ENCODE measurements at places on chromosomes 6 and 20.

GRCh38 chr6:110363748-110364147 lies 5.6 kb upstream of the METTL24 start:
- no peak for DNase-seq

DNA sequence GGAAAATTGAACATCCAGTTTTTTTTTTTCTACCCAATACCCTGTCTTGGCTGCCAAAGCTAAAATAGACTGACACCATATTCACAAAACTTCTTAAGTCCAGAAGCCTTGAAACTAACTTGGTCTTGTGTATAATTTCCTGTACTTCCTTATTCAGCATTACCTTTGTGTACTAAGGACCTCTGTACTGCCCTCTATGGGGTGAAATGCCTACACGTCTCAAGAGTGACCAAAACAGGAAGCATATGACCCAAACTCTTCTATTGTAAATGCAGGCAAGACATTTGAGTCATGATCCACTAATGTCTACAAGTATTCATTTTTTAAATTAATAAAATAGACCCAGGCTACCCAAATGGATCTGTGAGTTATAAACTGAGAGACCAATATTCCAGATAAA lies 50.4 kb downstream of the HMGCLL1 start:
- peak; percentile 71 for DNase-seq

GRCh38 chr6:105713474-105714118 lies 310.7 kb upstream of the PREP start:
- DNase-seq: peak; percentile 29

DNA sequence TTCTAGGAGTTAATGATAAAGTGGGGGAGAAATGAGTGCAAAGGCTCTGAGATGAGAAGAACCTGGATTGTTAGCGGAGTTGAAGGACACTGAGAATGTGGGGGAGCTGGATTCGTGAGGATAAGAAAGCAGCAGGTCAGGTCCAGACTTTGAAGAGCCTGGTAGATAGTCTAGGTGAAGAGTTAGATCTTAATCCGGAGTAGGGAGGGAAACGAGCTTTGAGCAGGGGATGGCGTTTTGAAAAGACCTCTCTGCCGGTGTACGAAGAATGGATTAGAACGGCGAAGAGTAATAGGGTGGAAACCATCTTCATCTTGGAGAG lies 487 bp upstream of the PHF20 start:
- DNase-seq: peak; percentile 56

DNA sequence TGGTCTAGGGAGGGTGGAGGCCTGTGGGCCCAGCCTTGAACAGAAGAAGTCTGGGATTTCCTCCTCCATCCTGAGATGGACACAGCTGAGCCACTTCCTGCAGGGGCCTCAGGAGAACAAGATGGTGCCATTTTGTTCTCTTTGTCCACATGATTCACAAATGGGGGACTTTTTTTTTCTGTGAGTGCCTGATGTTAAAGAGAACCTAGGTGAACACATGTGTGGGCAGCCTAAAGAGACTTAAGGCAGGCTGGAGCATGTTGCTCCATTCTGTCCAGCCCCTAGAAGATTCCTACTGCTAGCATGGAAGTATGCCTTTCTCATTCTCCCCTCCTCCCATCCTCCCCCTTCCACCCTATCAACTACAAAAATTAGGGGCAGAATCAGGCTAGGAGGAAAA lies 49.3 kb upstream of the KIF16B start:
- DNase-seq: no peak

GRCh38 chr6:42295181-42295580 lies 77.5 kb upstream of the MRPS10 start:
- no peak for DNase-seq

DNA sequence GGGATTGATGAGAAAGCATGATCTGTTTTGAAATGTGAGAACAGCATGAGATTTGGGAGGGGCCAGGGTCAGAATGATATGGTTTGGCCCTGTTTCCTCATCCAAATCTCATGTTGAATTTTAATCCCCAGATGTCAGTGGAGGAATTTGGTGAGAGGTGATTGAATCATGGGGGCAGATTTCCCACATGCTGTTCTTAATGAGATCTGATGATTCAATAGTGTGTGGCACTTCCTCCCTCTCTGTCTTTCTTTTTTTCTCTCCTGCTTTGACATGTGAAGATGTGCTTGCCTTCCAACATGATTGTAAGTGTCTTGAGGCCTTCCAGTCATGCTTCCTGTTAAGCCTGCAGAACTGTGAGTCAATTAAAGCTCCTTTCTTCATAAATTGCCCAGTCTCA lies 1060.3 kb upstream of the CITED2 start:
- DNase-seq: no peak

DNA sequence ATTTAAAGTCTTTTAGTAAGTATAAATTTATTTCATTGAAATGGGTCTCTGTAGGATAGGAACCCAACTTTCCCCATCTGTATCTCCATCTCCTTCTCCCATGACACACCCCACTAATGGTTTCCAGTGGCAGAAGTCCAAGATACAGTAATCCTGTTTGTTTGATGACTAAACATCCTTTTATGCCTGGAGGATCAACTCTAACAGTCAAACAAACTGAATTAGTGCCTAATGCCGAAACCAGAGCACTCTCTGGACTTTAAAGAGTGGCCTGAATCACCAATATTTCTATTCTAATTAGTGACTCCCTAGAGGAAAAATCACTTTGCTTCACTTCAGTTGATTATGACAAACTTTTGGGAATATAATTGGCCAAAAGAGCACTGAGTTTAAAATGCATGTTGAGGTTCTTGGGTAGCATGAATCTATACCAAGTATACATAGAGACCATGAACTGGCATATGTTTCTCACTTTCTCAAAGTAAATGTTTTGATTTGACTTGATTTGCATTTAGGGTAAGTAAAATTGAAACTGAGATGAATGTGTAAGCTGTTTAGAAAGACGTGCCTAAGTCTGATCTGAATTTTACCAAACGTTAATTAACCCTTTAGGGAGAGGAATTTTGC lies 776.4 kb upstream of the NRSN1 start:
- DNase-seq: peak; percentile 85

GRCh38 chr6:153012856-153013255 lies 10.3 kb upstream of the MTRF1L start:
- DNase-seq: no peak

DNA sequence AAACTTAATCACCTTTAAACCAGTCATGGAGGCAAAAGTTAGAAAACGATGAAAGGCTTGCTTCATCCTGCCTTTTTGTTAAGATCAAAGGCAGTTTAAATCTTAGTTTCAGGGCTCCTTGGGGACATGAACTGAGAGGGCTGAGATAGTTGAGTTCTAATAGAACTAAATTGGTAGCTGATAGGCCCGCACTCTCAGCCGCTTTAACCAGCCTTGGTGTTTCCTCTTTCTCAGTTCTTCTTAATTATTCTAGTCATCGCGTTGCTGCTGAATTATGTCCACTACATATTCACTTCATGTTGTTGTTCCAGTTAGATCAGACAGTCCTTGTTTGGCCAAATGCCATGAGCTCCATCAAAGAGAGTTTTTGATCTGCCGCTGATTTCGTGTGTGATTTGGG lies 72.5 kb downstream of the ANKS1A start:
- no peak for DNase-seq

DNA sequence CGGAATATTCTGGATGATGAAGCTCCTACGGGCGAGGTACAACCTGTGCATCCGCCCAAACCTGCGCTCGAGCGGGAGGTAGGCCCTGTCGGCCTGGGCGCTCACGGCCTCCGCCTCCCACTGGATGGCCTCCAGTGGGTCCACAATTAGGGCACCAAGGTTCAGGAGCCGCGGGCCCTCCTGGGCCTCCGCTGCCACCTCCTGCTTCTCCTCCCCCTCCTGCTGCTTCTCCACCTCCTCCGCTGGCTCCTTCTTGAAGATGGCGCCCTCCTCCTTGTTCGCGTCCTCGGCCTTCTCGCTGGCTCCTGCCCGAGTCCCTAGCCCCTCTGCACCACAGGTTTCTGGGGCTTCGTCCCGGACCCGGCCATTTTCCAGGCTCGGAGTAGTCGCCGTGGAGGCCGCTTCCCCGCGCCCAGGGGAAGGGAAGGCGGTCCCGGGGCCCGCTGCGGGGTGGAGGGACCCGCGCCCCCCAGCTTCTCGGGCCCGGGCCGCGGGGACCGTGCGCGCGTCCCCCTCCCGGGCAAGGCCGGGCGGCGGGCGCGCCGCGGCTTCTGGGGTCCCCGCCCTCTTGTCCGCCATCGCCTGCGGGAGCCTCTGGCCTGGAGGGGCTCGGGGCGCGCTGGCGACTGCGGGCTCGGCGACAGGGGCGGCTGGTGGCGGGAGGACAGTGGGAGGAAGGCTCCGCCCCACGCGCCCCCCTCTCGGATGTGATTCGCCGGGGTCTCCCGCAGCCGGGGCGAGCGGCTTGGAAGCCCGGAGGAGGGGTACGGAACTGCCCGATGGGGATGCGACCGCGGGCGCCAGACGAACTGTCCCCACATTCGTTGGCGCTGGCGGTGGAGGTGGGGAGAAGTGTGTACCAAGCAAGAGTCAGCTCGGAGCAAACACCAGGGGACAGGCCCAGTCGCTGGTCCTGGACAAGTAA lies 17.6 kb downstream of the PLAGL2 start:
- peak; percentile 46 for DNase-seq

GRCh38 chr6:51585264-51585663 lies 502.1 kb downstream of the PKHD1 start:
- DNase-seq: no peak

GRCh38 chr20:43925801-43926200 lies 11.1 kb downstream of the TOX2 start:
- DNase-seq: no peak

GRCh38 chr6:23280437-23280836 lies 711.1 kb downstream of the HDGFL1 start:
- no peak for DNase-seq

DNA sequence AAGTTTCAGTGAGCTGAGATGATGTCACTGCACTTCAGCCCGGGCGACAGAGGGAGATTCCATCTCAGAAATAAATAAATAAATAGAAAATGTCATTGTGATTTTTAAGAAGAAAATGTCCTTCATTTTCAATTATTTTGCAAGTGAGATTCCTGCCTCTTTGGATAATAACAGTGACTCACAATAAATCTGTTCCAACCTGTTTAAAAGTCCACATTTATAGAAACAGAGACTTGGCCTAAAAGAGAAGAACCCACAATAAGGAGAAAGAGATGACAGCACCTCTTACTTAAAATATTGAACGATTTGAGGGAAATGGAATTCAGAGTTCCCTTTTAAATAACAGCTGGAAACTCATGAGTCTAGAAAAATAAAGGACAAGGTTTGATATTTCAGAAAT lies 373.4 kb upstream of the NOX3 start:
- DNase-seq: no peak

- DNase-seq: no peak
These were observed 17.3 kb downstream of the TUBB2B start for GRCh38 chr6:3210024-3210610.

DNA sequence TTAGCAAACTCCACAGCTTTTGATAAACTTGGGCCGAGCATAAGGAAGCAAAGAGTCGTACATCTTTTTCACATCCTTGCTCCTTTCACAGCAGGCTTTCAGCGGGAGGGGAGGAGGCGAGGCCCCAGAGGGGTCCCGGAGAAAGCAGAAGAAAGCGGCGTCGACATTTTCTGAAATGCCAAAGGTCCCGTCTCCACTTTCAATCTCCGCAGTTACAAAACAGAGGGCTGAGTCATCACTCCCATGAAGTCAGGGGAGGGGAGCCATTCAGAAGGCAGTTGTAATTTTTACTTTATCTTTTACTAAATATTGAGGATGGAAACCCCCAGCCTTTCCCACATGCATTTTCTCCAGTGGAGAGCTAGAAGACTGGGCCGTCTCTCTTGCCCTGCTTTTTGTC lies 174.2 kb upstream of the THBS2 start:
- no peak for DNase-seq

DNA sequence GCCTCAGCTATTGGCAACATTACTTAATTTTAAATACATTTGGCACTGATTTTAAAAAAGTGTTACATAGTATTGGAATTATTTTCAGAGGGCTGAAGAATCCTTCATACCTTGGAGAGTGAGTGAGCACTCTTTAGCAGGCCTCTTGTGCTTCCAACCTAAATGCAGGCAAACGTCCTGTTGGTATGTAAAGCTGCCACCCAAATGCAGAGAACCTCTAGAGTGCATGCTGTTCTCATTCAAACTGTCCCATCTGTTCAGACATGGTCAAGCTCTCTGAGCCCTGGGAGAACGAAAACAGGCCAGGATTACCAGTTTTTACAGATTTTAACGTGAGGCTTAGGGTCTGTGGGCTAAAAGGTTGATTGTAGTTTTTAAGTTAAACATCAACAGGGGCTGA lies 378.0 kb upstream of the FLRT3 start:
- DNase-seq: no peak

- DNase-seq: no peak
These were observed 308.8 kb upstream of the HS3ST5 start for GRCh38 chr6:114651611-114652010.

- DNase-seq: no peak
These were observed 7.9 kb upstream of the FAM210B start for GRCh38 chr20:56350842-56351241.

DNA sequence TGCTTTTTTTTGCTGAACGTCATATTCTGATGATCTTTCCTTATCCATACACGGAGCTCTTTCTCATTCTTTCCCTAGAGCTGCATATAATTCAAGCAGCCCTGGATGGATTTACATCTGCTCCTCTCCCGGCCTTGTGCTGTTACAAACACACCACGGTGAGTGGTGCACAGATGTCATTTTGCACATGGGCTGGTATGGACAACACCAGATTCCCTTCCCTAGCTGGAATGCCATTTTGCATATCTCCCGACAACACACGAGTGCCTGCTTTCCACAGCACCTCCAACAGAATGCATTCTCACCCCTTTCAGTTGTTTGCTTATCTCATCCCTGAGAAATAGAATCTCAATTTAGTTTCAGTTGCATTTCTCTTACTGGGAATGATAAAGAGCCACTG lies 69.5 kb upstream of the AFDN start:
- DNase-seq: no peak

DNA sequence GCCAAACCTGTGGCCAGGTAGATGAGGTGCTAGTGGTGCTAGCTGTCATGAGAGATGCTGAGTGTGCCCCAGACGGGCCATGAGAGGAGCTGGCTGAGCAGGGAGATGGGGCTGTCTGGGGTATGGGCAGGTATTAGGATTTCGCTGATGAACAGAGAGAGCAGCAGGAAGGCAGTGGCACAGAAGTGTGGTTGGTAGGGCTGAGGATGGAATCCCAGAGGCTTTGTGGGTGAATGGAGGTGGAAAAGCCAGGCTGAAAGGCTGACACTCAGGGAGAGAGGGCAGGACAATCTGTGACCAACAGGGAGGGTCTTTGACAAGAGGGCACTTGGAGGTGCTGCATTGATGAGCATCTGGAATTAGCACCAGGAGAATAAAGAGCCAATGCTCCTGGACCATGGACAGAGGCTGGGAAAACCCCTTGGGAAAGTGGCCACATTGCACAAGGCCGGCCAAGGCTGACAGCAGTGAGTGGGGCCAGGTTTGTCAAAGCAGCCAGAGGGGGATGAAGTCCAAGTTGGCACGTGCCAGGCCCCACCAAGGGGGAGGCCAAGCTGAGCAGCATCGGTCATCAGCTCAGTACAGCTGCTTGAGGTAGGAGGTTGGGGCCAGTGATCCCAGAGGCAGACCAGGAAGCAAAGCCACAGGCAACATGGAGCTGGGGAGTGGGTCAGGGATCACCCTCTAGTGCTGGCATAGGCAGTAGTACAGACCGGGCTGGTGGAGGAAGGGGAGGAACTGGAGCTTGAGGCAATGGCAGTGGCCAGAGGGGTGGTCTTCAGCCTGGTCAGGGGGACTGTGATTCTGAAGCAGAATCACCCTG lies 19.7 kb upstream of the SGK2 start:
- no peak for DNase-seq

- no peak for DNase-seq
These were observed 72.3 kb downstream of the MRPL14 start for GRCh38 chr6:44054721-44055559.

All from DMS53 (cell line).